ENCODE measurements at places on chromosomes 12 and 14.

DNA sequence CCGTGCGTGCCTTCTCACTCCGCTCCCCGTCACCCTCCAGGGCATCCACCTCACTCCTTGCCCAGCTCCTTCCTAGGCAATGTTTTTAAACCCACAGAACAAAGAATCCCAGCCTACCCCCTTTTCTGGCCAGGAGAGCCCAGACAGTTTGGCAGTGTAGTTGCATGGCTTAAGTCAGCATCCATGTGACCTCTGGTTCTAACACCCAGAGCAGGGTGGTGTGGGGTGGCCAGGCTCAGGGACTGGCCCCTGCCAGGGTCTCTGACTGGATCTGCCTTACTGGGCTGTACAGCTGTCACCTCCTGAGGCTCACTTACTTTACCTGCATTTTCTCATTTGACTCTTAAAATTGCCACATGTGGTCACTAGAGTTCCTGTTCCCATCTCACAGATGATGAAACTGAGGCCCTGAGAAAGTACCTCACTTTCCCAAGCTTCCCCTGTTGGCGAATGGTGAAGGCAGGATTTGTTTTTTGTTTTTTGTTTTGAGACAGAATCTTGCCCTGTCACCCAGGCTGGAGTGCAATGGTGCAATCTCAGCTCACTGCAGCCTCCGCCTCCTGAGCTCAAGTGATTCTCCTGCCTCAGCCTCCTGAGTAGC is 18.3 kb downstream of the SDS start:
- DNase-seq = no peak

DNA sequence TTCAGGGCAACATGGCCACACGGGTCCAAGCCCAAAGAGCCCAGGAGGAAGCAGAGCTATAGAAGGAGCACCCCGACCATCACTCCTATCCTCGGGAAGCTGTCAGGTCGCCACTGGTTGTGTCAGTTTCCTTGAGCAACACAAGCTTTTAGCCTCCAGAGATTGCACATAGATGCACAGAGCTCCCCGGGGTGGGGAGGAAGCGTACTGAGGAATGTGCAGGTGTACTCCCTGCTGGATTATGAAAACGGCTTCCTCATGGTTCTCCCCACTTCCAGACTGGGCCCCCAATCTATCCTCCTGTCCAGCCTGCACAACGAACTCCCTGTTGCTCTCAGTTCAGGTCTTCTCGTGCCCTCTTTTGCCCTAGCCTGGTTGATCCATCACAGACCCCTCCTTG is 30.3 kb upstream of the IRF2BPL start:
- no peak for DNase-seq

DNA sequence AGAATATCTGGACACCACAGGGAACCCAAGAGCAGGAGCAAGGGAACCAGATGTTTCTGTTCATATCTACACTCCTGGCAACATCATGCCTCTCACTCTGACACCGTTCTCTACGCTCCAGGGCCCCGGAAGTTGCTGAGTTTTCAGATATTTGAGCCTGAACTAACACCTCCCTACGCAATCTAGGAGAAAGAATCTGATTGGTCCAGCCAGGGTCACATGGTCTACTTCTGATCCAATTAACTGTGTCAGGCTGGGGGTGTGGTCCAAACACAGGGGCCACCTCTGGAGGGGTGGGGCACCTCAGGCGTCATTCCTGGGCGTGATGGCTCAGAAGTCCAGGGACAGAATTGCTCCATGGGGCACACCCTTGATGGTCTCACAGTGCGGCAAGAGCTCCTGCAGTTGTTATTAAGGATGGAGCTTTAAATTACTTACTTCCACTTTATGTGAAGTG is 165.5 kb downstream of the PTPN11 start:
- DNase-seq = no peak

DNA sequence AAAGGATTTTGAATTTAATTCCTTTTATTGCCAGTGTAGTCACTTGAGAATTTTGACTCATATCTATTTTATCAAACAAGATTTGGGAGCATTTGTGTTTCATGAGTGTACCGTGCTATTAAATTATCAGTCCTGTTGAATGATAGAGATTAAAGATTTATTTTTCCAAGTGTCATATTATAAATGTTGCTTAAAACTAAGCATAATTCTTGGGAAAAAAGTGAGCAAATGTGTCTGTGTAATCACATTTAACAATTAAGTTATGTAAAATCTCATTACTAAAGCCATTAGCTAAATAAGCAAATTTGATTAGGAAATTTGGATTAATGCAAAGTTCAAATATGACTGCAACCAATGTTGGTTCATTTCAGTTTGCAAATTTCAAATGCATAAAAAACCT is 266.7 kb downstream of the TMTC2 start:
- no peak for DNase-seq

DNA sequence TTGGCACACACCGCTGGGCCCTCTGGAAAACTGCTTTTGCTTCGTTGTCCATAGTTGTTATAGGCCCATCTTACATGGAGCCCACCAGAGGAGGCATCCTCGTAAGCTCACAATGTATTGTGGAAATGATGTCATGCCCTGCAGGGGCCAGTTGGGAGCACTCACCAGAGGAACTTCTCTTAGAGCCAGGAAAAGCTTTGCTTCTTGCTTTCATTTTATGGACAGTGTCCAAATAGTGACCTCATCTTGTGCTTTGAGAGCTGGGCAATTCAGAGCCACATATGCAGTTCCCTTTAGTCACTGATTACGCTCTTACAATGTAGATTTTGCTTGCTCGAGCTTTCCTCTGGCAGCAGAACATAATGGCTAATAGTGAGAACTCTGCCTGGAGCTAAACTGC is 275.6 kb downstream of the AACS start:
- no peak for DNase-seq

DNA sequence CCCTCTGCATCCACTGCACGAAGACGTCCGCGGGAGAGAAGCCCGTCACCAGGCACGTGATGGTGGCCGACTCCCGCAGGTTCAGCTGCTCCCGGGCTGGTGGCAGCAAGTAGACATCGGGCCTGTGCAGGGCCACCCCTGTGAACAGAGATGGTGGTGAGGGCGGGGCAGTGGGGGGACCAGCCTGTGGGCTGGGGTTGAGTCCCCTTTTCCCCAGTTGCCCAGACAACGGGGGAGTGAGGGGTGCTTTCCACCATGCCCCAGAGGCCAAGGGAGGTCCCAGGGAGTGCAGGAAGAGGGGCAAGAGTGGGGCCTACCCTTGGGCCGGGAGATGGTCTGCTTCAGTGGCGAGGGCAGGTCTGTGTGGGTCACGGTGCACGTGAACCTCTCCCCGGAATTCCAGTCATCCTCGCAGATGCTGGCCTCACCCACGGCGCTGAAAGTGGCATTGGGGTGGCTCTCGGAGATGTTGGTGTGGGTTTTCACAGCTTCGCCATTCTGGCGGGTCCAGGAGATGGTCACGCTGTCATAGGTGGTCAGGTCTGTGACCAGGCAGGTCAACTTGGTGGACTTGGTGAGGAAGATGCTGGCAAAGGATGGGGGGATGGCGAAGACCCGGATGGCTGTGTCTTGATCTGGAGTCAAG is 328.3 kb downstream of the TMEM121 start:
- DNase-seq = no peak
